ENCODE measurements at places on chromosomes 16 and 17. TPM values are rescaled to one million over a fixed set of nuclear protein-coding genes. Genes with fewer than 3 reads are reported as not detected.

GPRC5B gene
- 2.5 TPM for total RNA-seq

RTN4RL1 gene
- total RNA-seq, result 0.90 TPM

OTOP3 gene
- not detected for total RNA-seq

GNAO1 gene
- 7.0 TPM for total RNA-seq

EPOP gene
- total RNA-seq, result 0.60 TPM

CA7 gene
- total RNA-seq, result not detected

GRCh38 chr16:46850619-46851555 is 19.9 kb upstream of the C16orf87 start:
- no peak overlapping the region for H3K27ac ChIP-seq
- DNase-seq, result no peak
- peaks cover 12% of the 10 kb centered on the region for H3K27me3 ChIP-seq
- H3K4me1 ChIP-seq, result peaks cover 2% of the 10 kb centered on the region
- no peak overlapping the region for H3K4me3 ChIP-seq

DNA sequence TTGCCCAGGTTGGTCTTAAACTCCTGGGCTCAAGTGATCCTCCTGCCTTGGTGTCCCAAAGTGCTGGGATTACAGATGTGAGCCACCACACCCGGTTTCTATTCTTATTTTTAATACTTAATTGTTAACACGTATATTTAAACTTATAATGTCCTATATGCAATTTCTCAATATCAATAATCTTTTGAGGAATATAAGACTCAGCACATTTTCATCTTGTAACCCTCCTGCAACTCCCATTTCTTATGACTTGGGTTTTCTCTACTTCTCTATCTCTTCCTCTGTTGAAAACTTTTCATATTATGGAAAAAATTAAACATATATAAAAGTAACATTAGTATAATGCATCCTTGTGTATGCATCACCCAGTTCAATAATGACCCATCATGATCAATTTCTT is 150.7 kb downstream of the PRKCB start:
- no peak overlapping the region for H3K4me3 ChIP-seq
- H3K27me3 ChIP-seq, result no peaks in the 10 kb centered on the region
- H3K4me1 ChIP-seq, result peaks cover 22% of the 10 kb centered on the region
- peaks cover 8% of the 10 kb centered on the region for H3K36me3 ChIP-seq
- DNase-seq, result no peak

GRCh38 chr16:86595983-86596605 is 17.7 kb downstream of the FOXL1 start:
- no peak for DNase-seq
- peaks cover 4% of the 10 kb centered on the region for H3K36me3 ChIP-seq
- H3K4me1 ChIP-seq, result no peaks in the 10 kb centered on the region
- no peak overlapping the region for H3K27ac ChIP-seq

DNA sequence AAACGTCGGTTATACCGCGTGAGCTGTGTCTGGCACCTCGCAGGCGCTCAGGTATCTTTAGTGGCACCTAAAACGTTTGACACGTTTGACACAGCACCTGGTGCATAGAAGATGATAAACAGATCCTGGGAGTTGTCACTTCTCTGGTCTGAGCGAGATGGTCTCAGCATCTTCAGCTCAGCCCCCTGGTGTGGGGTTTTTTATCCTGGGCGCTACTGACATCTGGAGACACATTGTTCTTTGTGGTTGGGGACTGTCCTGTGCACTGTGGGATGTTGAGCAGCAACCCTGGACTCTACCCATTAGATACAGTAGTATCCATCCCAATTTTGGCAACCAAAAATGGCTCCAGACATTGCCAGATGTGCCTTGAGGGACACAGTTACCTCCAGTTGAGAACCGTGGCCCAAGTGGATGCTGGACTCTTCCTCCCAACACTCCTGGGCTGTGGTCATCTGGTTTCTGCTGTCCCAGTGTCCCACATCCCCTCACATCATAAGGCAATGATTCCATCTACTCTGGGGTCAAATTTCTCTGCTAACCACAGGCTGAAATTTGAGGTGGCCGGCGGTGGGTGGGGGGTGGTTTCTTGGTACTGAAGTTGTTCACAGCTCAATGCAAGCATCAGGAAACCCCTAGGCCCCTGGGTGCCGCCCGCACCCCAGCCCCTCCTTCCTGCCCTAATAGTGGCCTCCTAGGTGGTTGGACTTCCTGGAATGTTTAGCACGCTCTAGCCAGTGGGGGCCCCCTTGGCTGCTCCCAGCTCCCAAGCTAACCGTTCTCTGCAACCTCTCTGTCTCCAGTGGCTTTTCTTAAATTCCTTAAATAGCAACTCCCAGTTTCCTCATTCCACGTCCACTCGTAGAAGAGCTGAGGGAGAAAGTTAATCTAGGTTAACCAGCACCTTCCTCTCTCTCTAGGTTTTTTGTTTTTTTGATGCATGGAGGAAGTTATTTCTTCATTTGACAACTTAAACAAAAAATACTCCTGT is 124.8 kb downstream of the ABCC1 start:
- H3K27ac ChIP-seq, result peak overlapping the region; percentile 80
- H3K36me3 ChIP-seq, result peaks cover 10% of the 10 kb centered on the region
- H3K4me3 ChIP-seq, result no peak overlapping the region
- DNase-seq, result no peak

GRCh38 chr16:53852678-53853077 is 148.7 kb downstream of the FTO start:
- H3K36me3 ChIP-seq, result no peaks in the 10 kb centered on the region
- peaks cover 4% of the 10 kb centered on the region for H3K4me1 ChIP-seq

DNA sequence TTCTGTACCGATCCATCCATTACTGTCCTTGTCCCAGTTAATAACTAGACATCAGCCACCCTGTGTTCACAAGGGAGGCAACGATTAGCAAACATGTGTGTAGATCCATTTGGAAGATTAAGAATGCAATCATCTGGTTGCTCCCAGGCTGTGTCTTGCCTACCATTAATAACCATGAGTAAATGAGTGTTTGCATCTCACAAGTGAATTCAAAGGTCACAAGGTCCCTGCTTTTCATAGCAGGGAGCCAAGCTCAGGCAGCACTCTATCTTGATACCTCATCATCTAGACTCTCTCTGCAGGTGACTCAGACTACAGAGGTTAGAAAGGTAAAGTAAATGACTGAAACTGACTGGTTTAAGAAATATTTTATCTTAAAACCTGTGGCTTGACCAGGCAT is 25.3 kb downstream of the VWA3A start:
- no peaks in the 10 kb centered on the region for H3K27me3 ChIP-seq
- H3K36me3 ChIP-seq, result peaks cover 4% of the 10 kb centered on the region
- H3K4me1 ChIP-seq, result peaks cover 5% of the 10 kb centered on the region

DNA sequence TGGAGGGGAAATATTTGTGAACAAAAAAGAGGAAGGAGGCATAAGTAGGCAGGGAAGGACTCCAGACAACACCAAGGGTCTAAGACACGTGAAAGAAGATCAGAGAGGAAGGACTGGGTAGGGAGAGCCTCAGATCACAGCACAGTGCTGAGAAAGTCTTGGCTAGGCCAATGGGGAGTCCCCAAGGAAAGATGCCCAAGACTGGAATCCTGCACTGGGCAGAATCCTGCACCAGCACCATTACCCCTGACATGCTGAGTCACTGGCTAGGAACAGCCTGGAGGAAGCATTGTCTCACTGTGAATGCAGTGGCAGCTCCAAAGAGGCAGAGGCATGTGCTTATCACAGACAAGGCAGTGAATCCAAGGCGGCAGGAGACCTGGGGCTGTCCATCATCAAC is 19.2 kb downstream of the CLEC19A start:
- H3K4me1 ChIP-seq, result no peaks in the 10 kb centered on the region
- no peaks in the 10 kb centered on the region for H3K36me3 ChIP-seq
- no peak overlapping the region for H3K4me3 ChIP-seq
- H3K27ac ChIP-seq, result no peak overlapping the region

DNA sequence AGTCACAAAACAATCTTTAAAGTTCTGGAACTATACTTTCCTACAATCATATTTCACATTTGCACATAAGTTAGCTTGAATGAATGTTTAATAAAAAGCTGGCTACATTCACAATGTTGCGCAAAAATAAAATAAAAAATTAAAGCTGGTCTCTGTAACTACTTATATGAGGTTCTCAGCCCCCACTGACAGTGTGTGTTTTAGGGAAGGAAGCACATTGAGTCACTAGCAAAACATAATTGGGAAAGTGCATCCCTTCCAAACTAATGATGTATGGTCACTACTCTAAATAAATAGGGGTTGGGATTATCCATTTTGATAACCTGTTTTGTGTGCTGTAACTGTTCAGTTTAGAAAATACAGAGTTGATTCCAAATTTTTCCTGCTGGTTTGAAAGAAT is 251.9 kb downstream of the IRX3 start:
- H3K4me1 ChIP-seq, result no peaks in the 10 kb centered on the region
- no peaks in the 10 kb centered on the region for H3K27me3 ChIP-seq

- DNase-seq, result no peak
- H3K27me3 ChIP-seq, result no peaks in the 10 kb centered on the region
- H3K4me1 ChIP-seq, result peaks cover 9% of the 10 kb centered on the region
- H3K27ac ChIP-seq, result peak overlapping the region; percentile 86
- H3K36me3 ChIP-seq, result peaks cover 2% of the 10 kb centered on the region
- H3K4me3 ChIP-seq, result peak overlapping the region; percentile 73
Observed at GRCh38 chr17:15651583-15652110, 32.1 kb upstream of the FBXW10B start.

DNA sequence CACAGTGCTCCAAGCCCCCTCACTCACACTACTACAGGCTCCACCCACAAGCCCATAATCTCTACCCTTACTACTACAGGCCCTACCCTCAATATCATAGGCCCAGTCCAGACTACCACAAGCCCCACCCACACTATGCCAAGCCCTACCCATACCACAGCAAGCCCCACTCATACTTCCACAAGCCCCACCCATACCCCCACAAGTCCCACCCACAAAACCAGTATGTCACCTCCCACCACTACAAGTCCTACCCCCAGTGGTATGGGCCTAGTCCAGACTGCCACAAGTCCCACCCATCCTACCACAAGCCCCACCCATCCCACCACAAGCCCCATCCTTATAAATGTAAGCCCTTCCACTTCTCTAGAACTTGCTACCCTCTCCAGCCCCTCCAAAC is 13.8 kb downstream of the RIPOR1 start:
- no peaks in the 10 kb centered on the region for H3K27me3 ChIP-seq
- H3K36me3 ChIP-seq, result peaks cover 6% of the 10 kb centered on the region
- peak overlapping the region; percentile 61 for H3K4me3 ChIP-seq
- DNase-seq, result peak; percentile 61

DNA sequence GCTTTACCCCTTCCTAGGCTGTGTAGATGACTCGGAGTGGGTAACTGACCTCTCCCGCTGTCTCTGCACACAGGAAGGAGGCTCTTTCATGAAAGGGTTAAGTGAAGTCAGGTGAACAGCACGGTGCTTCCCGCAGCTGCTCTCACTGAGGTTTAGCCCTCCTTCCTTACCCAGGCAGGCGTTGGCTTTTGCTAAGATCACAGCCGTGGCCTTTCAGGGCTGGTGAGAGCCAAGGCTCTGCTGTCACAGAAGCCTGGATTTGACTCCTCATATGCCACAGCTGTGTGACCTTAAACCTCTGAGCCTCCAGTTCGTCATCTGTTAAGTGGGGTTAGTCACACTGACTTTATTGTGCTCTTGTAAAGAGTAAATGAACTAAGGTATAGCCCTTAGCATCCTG is 90.9 kb upstream of the PLCG2 start:
- peak overlapping the region; percentile 80 for H3K27ac ChIP-seq
- no peak for DNase-seq
- no peaks in the 10 kb centered on the region for H3K36me3 ChIP-seq
- H3K27me3 ChIP-seq, result no peaks in the 10 kb centered on the region

- H3K36me3 ChIP-seq, result no peaks in the 10 kb centered on the region
- DNase-seq, result no peak
- no peak overlapping the region for H3K4me3 ChIP-seq
- H3K27ac ChIP-seq, result no peak overlapping the region
Observed at GRCh38 chr16:15792563-15792971, 64.3 kb downstream of the MYH11 start.

GRCh38 chr16:49566432-49566831 is 192.8 kb downstream of the C16orf78 start:
- DNase-seq, result no peak
- H3K27me3 ChIP-seq, result no peaks in the 10 kb centered on the region
- no peaks in the 10 kb centered on the region for H3K36me3 ChIP-seq

- peaks cover 2% of the 10 kb centered on the region for H3K4me1 ChIP-seq
- no peak overlapping the region for H3K4me3 ChIP-seq
- no peak overlapping the region for H3K27ac ChIP-seq
- peaks cover 23% of the 10 kb centered on the region for H3K27me3 ChIP-seq
Observed at GRCh38 chr17:43620581-43620980, 41.1 kb downstream of the MEOX1 start.

Data from T-helper 17 cell (primary cell).